Fibroblast of skin of right biceps (primary cell): ENCODE measurements at places on chromosomes 7 and 10.

DNA sequence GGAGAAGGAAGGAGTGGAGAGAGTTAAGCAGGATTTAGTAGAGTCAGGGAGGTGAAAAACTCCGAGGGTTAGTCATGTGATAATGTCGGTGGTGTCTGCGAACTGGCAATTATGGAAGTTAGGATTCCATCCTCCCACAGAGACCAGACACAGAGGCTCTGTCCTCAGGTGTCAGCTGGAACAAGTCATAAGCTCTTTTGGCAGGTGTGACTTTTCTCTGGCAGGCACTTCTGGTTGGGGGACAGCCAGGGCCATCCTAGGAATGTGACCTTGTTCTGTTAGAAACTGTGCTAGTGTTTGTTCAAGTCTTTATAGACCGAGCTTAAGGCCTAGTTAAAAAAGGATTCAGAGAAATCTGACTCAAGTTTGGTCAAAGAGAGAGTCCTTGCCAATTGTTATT, 371.0 kb downstream of the DPP6 start:
- no peak for DNase-seq

- DNase-seq, result peak; percentile 48
These were observed 93.0 kb upstream of the RSU1 start for GRCh38 chr10:16909961-16910792.

- DNase-seq, result no peak
These were observed 75.3 kb upstream of the CC2D2B start for GRCh38 chr10:95832216-95833041.

GRCh38 chr7:29734246-29734731, 72.0 kb upstream of the WIPF3 start:
- no peak for DNase-seq

DNA sequence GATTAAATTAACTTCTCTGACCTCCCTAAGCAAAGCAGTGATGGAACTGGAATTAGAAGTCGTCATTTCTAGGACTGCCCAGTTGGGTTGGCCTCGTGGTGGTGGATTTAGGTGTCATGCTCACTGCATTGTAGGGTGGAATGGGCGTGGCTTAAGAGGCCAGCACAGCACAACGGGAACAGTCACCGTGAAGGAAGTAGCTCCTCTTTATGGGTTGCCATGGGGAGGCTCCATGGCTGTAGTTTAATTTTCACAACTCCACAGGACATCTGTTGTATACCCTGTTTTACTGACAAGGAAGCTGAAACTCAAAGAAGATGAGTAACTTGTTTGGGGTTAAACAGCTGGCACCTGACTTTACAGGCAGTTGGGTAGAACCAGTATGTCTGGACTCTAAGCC, 208.3 kb downstream of the CELF2 start:
- DNase-seq, result no peak

GRCh38 chr7:88321694-88322093, 15.0 kb upstream of the STEAP4 start:
- no peak for DNase-seq

DNA sequence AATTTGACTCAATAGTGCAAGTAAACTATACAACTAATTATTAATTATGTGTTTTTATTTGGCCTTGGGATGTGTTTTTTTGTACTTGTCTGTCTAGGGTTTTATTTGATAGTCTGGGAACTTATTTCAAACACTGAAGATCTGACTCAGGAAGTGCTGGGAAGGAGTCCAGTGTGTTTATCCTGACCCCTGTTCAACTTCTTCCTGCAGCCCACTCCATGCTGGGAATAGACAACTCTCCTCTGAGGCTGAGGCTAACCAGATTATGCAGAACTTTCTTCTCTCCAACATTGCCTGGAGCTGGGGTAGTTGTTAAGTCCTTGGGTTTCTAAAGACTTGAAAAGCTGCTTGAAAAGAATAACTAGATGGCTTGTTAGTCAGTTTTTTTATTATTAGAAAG, 6.9 kb downstream of the CISD1 start:
- peak; percentile 40 for DNase-seq

DNA sequence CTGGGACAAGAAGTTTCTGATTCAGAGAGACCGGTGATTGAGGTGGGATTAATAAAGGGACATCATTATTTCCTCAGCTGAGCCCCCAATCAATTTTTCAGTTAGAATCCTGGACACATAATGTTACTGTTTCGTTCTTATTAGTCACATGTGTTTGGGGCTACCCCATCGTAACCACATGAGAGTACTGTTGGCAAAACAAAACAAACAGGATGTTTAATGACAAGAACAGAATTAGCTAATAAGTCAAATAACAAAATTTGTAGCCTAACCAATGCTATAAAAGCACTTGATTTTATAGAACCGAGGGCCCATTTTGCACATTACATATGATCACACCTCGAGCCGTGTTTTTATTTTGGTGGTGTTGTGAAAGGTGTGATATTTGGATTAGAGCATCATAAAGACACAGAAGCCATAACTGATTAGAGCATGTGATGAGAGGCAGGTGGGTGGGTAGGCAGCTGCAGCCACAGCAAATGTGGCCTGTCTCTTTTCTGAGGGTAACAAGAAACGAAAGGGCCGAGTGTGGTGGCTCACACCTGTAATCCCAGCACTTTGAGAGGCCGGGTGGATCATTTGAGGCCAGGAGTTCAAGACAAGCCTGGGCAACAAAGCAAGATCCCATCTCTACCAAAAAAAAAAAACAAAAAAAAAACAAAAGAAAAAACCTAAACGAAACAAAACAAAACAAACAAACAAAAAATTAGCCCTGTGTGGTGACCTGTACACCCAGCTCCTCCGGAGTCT, 1.8 kb upstream of the VWC2 start:
- no peak for DNase-seq

GRCh38 chr7:38465956-38466355, 165.2 kb downstream of the AMPH start:
- peak; percentile 73 for DNase-seq

- DNase-seq, result no peak
These were observed 58.7 kb upstream of the NANOS1 start for GRCh38 chr10:118970770-118971169.

- no peak for DNase-seq
These were observed 190.9 kb downstream of the VTI1A start for GRCh38 chr10:112637901-112638300.

DNA sequence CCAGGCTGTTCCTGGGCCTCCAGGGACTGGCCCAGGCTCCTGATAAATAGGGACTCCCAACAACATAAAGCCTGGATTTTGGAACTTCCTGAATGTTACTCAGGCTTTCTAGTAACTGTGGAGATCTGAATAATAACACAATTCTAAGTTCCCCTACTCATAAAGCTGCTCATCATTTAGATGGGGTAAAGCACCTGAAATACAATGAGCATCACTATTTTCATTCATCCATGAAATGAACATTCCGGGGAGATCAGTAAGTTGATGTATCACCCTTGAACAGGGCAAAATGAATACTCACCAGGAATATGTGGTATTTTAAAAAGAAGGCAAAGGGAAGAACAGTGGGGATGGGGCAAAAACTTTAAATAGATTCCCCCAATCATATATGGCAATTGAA, 48.3 kb upstream of the ATRNL1 start:
- no peak for DNase-seq

DNA sequence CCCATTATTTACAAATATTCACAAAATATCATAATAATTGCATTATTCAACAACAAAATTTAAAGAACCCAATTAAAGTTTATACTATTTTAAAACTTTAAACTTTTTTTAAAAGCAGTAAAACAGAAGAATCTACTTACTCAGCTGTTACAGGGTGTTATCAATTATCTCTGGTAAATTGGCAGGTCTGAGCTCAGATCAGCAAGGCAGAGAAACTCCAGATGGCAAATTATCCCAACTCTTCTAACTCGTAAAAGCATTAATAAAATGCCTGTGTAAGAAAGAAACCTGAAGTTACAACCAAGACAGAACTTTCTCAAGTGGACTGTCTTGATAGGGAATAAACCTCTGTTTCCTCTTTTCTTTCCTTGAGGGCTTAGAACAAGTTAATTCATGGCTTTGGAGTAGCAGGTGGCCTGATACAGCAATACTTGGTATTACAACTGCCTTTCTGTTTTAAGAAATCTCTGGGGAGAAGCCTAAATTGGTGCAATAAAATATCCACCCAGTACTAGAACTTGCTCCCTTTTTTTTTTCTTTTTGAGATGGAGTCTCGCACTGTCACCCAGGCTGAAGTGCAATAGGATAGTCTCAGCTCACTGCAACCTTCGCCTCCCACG, 275.3 kb upstream of the MKLN1 start:
- DNase-seq, result no peak

GRCh38 chr10:14008740-14009080, 322.0 kb downstream of the FRMD4A start:
- no peak for DNase-seq

DNA sequence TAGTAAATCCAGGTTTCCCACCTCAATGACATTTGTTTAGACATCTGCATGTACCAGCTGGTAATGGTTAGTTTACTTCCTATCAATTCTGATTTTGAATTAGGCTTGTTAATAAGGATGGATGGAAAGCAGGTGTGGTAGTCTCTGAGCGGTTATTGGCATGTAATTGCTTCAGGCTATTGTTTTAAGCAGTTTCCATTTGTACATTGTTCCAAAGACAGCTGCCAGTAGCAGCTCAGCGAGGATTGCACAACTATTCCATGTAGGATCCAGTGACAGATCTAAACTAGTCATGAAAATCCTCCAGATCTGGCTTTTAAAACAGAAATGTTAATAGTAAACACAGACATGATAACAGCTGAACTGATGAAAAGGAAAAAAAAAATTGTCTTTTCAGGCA, 436.0 kb upstream of the ADARB2 start:
- no peak for DNase-seq

GRCh38 chr10:44399659-44400451, 15.0 kb upstream of the CXCL12 start:
- no peak for DNase-seq

DNA sequence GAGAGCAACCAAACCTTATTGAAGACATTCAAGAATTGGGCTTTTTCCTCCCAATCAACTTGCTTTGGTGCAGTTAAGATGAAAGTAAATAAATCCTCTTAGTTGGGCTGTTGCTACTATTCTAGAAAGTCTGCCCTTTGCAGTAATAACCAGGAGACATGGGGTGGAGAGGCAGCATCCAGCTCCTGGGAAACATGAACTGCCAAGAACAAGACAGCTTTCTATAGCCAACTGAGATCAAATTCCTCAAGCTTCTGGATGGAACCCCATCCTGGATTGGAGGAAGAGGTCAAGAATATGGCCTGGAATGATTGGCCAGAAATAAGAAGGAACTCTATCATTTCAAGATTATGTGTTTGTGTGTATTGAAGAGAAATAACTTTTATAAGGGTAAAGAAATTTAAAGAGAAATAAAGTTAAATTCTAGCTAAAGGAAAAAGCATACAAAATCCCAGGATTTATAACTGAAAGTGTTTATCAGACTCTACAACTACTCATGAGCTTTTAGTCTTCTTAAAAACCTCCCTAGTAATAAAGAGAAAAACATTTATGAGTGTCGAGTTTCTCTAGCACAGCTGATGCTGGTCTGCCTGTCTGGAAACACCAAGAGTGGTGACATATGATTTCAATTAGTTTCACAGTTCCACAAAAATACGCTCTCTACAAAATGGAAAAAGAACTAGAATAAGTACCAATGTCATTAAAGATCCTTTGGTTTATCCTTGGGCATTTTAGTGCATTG, 70.1 kb upstream of the COL1A2 start:
- DNase-seq, result peak; percentile 76

- peak; percentile 37 for DNase-seq
These were observed 64.1 kb downstream of the CTTNBP2 start for GRCh38 chr7:117808910-117809705.

GRCh38 chr10:132264306-132264950, 43.3 kb downstream of the STK32C start:
- no peak for DNase-seq

- DNase-seq, result no peak
These were observed 1.2 kb upstream of the PLCE1 start for GRCh38 chr10:93992400-93993030.

GRCh38 chr10:89861584-89862301, 160.4 kb downstream of the KIF20B start:
- DNase-seq, result peak; percentile 79

DNA sequence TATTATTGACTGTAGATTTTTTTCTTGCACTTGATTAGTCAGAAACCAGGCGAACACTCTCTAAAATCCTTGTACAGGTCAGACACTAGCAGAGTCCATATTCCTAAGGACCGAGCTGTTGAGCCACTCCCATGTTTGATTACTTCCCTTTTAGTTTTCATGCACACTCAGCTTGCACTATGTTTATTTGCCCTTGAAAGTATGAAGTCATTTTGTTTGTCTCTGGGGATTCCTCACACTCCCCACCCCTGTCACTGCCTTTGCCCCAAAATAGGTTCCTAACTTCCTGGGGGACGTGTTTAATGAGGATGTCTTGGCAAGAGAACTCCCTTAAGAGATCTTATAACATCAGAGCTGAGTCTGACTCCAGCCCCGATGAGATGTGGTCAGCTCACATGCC, 182.1 kb downstream of the EVX1 start:
- no peak for DNase-seq

GRCh38 chr7:77837966-77838365, 39.4 kb downstream of the PHTF2 start:
- DNase-seq, result no peak

DNA sequence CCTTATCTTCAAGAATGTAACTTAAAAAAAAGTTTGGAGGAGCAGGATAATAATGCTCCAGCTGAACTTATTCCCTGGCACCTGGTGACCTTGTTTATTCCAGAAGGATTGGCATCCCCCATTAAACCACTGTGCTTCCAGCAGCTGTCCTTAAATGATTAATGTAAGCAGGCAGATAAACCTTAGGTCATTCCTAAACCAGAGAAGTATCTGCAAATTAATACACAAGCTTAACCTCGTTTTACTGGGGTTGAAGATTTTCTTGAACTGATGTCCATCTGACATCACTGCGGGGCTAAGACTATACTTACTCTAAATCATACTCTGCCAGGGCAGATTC, 116.1 kb upstream of the PALS2 start:
- no peak for DNase-seq

- no peak for DNase-seq
These were observed 746 bp upstream of the MRPS16 start for GRCh38 chr10:73253225-73253555.

DNA sequence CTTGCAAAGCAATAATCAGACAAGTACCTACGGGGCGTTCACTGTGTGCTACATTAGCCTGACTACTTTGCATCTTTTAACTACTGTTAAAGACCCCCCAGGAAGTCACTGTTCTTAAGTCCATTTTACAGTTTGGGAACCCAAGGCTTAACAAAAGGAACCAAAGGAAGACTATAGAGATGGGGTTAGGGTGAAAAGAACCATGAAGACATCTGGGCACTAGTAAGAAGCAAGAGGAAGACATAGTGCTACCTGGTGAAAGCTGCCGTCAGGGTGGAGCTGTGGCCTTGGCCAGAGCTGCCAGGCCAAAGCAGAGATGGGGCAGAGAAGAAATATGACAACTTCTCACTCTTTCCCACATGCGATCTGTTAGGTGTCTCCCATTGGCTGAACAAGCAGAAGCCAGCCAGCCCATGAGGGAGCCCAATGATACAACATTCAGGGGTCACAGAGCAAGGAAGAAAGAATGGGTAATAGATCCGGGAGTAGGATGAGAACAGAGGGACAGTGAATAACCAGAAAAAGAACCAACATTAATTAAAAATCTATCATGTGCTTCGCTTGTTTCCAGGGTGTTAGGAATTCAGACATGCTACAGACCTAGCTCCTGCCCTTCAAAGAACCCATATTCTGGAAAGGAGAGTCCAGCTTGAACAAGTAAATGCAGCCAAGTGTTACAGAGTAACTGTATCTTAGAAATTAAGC, 85.4 kb downstream of the ARID5B start:
- no peak for DNase-seq

GRCh38 chr7:73742753-73743641, 4.4 kb upstream of the ABHD11 start:
- DNase-seq, result no peak

GRCh38 chr7:143263266-143264195, at the start of gene GSTK1:
GSTK1 (plus strand) TSS chr7:143263441; CDS start chr7:143263514, 73 bp downstream.
- DNase-seq, result peak; percentile 68

- DNase-seq, result no peak
These were observed 17.4 kb downstream of the ADGRA1 start for GRCh38 chr10:133104963-133105640.
